ENCODE measurements at places on chromosomes 5 and 9. TPM values are rescaled to one million over a fixed set of nuclear protein-coding genes. Genes with fewer than 3 reads are reported as not detected.
A peak's percentile ranks its signal among the peaks of the same experiment; 100 is the strongest.

DNA sequence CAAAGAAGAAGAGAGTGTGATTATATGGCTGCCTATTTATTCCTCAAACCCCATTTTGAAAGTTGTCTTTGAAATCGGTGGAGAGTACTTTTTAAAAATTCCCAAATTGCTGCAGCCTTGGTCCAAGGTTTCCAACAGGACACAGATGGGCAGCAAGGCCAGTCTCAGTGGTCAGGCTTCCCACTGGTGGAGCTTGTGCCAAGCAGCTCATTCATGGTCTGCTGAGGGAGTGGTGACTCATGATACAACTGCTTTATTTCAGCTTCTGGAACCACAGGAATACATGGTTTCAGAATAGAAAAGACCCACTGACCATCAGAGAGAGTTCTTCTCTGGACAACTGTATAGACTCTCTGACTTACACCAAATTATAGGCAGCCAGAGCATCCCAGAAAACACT lies 673.1 kb upstream of the KLF4 start:
- DNase-seq = no peak

GRCh38 chr5:137190031-137190430 lies 309.1 kb downstream of the SPOCK1 start:
- no peak for DNase-seq

Gene ABO
- total RNA-seq = 16.3 TPM

DNA sequence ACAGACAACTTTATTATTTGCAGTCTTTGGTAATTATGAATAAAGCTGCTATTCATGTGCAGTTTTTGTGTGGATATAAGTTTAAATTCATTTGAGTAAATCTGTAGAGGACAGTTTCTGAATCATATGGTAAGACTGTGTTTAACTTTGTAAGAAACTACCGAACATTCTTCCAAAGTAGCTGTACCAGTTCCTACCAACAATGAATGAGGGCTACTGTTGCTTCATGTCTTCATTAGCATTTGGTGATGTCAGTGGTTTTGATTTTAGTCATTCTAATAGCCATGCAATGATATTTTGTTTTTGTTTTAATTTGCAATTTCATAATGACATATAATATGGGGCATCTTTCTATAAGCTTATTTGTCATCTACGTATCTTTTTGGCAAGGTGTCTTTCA lies 501.3 kb upstream of the RORB start:
- no peak for DNase-seq

Gene PCDHA9
- 0.29 TPM for total RNA-seq

- no peak for DNase-seq
These were observed 23.5 kb upstream of the SNX2 start for GRCh38 chr5:122751293-122751782.

DNA sequence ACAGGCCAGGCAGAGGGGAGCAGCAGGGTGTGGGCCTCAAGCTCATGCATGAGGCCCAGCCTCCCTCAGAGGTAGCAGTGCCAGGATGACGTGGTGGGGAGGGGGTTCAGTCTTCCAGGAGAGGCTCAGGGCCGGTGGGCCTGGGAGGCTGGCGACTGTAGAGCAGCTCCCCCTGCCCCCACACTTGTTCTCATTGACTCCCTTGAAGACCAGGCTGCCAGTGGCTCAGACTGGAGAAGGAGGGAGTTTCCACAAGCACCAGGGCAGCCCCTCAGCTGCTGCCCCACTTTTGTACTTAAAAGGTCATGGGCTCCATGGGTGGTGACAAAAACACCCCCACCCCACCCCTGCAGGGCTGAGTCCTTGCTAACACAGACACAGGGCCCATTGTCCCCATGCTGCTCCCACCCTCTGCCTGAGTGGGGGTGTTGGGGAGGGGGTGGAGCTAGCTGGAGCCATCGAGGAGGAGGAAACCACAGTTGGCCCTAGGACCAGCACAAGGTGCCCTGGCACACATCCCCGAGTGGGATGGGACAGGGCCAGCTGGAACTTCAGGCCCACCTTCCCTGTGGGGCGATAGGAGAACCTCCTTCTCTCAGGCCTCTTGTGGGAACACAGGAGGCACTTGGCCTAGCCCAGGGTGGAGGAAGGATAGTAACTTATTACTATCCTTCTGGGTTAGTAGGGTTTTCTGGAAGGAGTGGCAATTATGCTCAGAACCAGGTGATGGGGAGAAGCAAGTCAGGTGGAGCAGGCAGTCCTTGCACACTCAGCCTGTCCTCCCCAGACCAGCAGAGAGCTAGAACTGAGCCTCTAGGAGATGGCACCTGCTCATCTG lies 10.7 kb downstream of the PDLIM4 start:
- DNase-seq = no peak

DNA sequence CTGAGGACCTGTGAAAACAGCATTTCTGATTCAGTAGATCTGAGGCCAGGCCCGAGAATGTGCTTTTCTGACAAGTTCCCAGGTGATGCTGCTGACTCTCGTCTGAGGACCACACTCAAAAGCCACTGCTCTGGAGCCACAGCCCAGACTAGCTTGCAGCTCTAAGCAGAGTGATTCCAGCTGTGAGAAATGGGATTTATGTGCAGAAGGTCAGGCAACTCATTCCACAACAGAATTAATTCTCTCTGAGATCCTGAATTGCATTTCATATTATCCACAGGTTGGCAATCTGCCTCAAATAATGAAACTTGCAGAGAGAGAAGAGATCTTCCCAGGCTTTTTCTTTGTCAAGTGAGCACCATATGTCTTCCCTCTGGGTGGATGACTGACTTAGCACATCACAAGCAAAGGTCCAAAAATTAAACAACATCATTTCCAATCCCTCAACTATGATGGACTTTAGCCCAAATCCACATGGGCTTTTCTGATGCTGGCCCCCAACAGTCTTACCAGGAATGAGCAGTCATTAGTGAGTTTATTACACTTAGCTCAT lies 140.2 kb downstream of the ALDH1A1 start:
- DNase-seq = no peak

Gene SOHLH1
- not detected for total RNA-seq

DNA sequence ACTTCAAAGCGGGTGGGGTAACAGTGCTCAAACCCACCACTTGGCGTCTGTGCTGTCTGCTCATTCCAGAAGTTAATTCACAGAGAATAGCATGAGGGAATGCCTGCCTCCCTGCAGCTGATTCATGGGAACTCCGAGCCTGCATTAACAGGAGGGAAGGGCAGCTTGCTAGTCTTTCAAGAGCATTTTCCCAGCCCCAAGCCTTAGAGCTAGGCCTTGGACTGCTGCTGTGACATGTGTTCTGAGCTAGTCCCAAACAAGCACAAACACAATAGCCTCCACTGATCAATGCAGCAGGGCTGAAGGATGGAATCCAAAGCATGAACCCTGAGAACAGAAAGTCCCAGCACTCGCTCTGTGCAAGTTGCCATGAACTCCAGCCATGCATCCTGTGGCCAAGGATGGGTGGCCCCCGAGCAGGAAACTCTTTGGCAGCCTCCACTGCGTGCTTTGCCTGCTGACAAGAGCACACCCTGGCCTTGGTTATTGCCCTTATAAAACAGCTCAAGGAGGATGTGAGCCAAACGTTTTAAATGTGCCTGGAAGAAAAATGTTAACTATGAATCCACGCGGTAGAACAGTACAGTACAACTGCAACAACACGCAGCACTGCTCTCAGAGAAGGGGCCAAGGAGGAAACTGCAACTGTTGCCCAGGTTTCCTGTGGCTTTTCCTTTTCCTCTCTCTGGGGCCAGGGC lies 653.1 kb upstream of the KLF4 start:
- peak; percentile 76 for DNase-seq

Gene TXNDC8
- not detected for total RNA-seq

GRCh38 chr5:132384506-132385050 lies 15.1 kb downstream of the SLC22A5 start:
- no peak for DNase-seq

- peak; percentile 14 for DNase-seq
These were observed 51.5 kb downstream of the CEP120 start for GRCh38 chr5:123371575-123372179.

GRCh38 chr9:99192786-99193465 lies 28.8 kb downstream of the ALG2 start:
- DNase-seq = no peak

GRCh38 chr5:57538341-57538955 lies 55.8 kb upstream of the ACTBL2 start:
- no peak for DNase-seq

- DNase-seq = no peak
These were observed 33.7 kb downstream of the TRIO start for GRCh38 chr5:14176888-14177287.

DNA sequence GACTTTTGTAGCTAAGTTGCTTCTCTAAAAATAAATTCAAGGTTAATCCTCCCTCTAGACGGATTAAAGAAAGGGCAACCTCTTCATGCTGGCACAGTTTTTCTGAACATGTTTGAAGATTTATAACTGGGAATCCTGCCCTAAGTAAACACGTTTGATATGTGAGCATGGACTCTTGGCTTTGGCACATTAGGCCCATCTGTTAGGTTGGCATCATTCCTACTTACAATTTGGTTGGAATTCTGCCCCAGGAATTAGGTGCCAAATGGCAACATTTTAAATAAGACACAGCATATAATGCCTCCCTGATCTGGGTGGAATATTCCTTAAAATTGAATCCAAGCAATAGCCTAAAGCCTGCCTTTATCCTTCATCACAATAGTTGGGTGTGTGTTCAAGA lies 372.3 kb upstream of the CDH18 start:
- DNase-seq = no peak

Gene ESM1
- total RNA-seq = 0.40 TPM

DNA sequence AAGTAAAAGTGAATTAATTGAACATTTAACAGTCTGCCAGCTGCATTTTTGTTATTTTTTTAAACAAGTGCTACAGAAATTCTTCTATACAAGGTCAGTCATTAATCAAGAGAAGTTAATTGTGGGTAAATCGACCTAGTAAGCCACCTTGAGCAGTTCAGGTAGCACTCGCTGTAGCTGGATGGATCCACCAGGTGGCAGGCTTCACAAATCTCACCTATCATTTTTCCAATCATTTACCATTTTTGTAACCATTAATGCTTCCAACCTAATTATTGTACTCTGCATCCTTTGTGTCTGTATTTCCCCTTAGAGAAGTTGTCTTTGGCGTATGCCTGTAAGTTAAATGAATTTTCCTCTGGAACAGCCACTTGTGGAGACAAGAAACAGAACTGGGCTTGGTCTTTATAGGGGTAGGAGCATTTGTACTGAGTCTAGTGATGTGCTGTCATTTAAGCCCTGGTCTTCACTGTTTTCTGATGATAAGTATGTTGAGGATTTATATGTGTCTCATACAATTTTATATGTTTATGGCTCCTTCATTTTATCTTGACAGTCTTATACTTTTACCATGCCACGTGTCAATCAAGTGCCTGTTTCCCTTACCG lies 39.5 kb downstream of the CD180 start:
- DNase-seq = peak; percentile 46

Gene SHB
- total RNA-seq = 54.5 TPM

DNA sequence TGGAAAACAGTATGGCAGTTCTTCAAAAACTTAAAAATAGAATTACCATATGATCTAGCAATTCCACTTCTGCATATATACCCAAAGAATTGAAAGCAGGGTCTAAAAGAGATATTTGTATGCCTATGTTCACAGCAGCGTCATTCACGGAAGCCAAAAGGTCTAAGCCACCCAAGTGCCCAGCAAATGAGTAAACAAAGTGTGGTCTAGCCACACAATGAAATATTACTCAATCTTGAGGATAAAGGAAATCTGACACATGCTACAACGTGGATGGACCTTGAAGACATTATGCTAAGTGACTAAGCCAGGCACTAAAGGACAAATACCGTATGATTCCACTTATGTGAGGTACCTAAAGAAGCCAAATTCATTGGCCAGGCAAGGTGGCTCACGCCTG lies 11.1 kb upstream of the MED27 start:
- no peak for DNase-seq

Gene RAPGEF1
- total RNA-seq = 75.9 TPM

DNA sequence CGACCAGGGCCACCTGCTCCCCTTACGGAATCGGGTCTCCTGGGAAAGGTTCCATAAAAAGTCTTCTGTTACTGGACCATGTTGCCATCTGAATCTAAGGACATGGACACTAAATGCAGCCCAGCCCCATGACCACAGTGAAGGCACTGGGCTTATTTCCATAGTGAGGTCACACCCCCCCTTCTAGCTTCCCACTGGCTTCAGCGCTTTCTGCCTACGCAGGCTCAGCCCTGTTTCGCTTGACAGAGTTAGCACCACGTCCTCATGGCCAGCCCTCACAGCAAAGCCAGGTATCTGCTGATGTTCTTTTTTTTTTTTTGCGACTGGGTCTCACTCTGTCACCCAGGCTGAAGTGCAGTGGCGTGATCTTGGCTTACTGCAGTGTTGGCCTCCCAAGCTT lies 14.1 kb downstream of the UCK1 start:
- DNase-seq = no peak

DNA sequence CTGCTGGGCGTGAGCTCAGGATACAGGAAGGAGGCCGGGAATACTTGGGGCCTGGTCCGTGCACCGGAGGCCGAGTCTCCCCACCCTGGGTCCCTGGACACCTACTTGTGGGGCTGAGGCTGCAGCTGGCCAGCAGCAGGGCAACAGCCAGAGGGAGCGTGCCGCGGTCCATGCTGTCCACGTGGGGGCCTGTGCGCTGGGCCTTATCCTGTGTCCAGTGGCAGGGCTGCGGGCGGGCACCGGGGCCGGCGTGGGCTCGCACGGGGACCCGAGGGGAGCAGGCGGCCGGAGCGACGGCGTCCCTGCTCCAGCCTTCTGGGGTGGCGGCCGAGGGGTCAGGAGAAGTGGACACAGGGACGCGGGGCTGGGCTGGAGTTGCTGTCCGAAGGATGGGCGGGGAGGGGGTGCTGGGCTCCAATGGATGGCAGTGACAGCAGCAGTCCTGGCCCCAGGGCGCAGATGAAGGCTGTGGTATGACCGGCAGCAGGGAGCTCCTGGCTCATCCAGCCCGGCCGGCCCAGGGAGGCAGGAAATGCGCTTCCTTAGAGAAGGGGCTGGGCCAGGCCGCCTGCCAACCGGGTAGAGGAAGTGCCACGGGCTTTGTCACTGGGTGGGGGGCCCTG lies at the start of gene ENG:
Gene ENG (minus strand): TSS at position 475 of the 623 bp plus-strand sequence. CDS start 303 bp downstream, at position 172.
- peak; percentile 69 for DNase-seq

- peak; percentile 14 for DNase-seq
These were observed 560 bp upstream of the NDUFS6 start for GRCh38 chr5:1800472-1801221.

DNA sequence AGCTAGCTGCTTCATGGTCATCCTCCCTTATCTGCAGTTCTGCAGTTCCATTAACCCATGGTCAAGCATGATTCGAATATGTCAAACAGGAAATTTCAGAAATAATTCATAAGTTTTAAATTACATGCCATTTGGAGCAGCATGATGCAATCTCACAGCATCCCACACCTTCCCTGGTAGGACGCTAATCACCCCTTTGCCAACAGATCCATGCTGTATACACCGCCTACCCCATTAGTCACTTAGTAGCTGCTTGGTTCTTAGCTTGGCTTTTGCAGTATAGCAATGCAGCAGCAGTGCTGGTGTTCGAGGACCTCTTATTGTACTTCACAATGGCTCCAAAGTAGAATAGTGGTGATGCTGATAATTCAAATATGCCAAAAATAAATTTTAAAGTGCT lies 739.7 kb upstream of the CDH9 start:
- DNase-seq = no peak

Gene ADGRD2
- not detected for total RNA-seq

GRCh38 chr5:89968958-89969381 lies 440.6 kb downstream of the CETN3 start:
- DNase-seq = no peak

Gene IFNK
- not detected for total RNA-seq
